Suppressor macrophage treated with lipopolysaccharide for 1 hour (primary cell): ENCODE measurements at places on chromosomes 13 and 19.

- DNase-seq, result no peak
These were observed 2.4 kb downstream of the PDX1 start for GRCh38 chr13:27921961-27922882.

DNA sequence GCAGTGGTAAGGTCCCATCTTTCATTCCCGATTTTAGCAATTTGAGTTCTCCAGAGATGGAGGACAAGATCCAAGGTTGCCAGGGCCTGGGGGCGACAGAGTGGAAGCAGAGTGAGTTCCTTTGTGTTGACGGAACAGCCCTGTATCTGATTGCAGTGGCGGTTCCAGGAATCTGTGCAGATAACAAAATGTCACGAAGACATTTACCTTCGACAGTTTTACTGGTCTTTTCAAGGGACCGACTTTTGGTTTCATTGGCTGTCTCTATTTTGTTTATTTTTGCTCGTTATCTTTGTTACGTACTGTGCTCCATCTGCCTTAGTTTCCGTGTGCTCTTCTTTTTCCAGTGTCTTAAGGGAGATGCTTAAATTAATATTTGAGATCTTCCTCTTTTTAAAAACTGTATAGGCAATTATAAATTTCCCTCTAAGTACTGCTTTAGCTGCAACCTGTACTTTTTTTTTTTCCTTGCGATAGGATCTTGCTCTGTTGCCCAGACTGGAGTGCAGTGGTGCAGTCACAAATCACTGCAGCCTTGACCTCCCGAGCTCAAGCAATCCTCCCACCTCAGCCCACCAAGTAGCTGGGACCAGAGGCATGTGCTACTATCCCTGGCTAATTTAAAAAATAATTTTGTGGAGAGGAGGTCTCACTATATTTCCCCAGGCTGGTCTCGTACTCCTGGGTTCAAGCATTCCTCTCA lies 23.2 kb downstream of the KDM4B start:
- no peak for DNase-seq

- no peak for DNase-seq
These were observed 5.2 kb downstream of the PPP1R14A start for GRCh38 chr19:38250821-38251563.

DNA sequence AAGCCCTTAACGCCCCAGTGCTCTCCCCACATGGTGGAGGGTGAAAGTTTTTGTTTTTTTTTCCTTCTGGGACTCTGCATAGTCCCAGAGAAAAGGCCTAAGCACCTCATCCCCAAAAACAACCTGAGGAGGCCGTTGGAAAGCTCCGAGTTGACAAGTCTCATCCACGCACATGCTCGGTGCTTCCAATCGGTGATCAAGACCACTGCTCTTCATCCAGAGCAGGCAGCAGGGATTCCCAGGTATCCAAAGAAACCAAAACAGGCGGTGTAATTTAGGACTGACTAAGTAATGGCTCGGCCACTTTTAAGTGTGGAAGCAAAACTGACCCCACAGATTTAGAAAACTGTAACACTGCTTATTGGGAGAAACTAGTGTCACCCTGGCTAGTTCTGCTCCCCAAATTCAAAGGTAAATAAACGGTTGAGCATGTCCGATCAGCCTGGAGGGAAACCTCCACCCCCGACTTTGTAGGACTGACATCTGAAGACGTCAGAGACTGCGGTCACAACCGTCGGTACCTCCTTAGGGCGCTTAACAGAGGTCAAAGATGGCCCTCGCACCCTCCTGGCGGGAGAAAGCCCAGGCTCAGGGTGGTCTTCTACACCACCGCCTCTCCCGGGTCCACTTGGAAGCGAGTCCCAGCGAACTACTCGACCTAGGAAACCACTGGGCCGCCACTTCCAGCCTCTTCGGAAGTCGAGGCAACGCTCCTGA lies 997 bp upstream of the ZNF446 start:
- DNase-seq, result no peak
